ENCODE measurements at places on chromosomes 7 and 10.
A peak's percentile ranks its signal among the peaks of the same experiment; 100 is the strongest.

GRCh38 chr10:132465193-132465888, 68.3 kb downstream of the PWWP2B start:
- DNase-seq = no peak

- DNase-seq = no peak
Observed at GRCh38 chr7:72805526-72806494, 22.2 kb downstream of the TYW1B start.

GRCh38 chr10:95728526-95728925, 27.4 kb upstream of the ENTPD1 start:
- DNase-seq = no peak

GRCh38 chr10:118990326-118990725, 39.2 kb upstream of the NANOS1 start:
- DNase-seq = no peak

DNA sequence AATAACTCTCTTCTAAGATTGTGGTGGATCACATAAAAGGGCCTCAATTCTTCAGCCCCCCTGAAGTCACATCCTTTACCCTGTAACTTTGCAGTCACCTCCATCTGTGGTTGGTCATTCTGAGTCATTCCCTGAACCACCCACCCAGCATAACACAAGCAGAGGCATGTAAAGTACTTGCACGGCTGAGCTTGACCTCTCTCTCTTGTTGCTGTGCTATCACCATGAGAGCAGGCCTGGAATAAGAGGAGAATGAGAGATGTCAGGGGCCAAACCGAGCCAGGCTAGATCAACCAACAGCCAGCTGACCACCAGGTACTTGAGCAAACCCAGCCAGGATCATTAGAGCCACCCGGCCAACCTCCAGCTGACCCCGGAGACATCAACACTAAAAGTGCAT, 13.5 kb upstream of the STK17A start:
- DNase-seq = no peak

GRCh38 chr10:5588603-5589002, 63.8 kb downstream of the CALML3 start:
- DNase-seq = no peak

DNA sequence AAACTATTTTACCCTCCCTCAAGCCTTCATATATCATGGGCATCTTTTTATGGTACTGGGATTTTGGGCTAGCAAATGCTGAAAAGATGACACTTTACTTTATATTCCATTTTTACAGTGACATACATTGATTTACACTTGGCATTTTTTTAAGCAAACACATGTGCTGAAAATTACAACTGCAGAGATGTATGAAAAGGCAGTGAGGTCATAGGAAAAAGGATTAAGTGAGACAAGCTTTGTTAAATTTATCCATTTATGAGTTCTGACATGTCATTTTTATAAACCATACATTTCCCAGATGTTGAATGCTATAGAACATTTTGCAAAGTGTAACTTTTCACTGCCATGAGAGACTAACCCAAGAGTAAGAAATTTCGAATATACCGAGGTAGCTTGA, 68.8 kb upstream of the RSU1 start:
- DNase-seq = no peak

GRCh38 chr7:99617192-99617781, 541 bp downstream of the ZSCAN25 start:
- no peak for DNase-seq

DNA sequence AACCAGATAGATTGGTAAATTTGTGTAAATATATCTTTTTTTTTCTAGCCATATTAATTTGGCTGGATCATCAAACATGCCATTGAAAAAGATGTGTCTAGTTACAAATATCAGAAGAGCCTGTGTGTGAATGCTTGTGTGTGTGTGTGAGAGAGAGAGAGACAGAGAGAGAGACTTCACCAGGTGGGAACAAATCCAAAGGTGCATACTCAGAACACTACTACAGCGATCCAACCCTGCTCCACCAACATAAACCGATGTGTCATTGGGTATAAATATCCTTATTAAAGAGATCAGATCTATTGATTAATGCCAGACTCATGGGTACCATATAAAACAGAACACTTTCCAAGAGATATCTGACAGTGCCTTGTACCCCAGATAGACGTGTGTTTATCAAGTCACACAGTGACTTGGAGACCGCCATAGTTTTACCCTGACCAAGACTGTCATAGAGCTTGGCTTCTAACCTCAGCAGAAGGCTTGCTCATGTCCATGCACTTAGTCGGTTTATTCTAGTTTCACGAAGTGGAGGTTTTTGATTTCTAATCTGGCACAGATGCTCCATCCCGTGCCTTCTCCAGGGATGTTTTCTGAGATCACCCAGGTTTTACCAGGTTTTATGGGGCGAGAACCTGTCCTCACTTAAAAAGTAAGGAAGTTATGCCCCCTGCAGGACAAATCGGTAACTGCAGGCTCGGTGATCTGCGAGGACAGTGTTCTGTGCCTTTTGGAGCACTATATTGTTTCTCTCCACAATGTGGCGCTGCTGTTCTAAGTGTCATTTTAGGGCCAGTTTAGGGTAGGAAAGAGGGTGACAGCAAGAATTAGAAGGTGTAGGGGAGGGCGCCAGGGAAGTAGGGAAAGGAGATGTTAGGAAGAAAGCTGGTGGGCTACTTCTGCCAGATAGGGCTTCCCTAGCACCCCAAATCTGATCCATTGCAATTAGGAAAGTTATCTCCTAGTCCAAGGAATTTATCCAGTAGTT, 29.3 kb upstream of the WNT8B start:
- peak; percentile 96 for DNase-seq
